Stimulated activated CD8-positive, alpha-beta memory T cell treated with anti-CD3 and anti-CD28 coated beads, Interleukin-7, amount 100 ng/mL, for 1 hour (primary cell): ENCODE measurements at places on chromosomes 16 and 17.

DNA sequence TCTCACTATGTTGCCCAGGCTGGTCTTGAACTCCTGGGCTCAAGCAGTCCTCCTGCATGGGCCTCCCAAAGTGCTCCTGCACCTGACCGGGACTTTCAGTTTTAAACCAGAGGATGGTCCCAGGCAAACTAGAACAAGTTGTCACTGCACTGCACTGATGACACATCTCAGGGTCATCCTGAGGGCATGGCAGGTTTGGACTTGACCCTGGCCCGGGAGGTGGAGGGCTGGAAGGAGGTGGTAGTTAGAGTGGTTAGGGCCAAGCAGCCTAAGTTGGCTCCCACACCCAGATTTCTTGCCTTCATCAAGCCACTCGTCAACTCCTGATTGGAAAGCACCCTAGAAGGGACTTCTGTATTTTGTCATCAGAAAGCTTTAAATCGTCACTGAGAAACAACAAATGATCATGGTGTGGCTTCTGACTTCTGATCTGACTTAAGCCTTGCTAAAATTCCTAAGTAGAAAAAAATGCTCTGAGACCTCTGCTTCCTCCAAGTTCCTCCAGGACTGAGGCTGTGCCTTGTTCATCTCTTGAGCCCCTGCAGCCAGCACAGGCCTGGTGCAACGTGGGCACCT, 43.5 kb downstream of the EMP2 start:
- no peak for DNase-seq

DNA sequence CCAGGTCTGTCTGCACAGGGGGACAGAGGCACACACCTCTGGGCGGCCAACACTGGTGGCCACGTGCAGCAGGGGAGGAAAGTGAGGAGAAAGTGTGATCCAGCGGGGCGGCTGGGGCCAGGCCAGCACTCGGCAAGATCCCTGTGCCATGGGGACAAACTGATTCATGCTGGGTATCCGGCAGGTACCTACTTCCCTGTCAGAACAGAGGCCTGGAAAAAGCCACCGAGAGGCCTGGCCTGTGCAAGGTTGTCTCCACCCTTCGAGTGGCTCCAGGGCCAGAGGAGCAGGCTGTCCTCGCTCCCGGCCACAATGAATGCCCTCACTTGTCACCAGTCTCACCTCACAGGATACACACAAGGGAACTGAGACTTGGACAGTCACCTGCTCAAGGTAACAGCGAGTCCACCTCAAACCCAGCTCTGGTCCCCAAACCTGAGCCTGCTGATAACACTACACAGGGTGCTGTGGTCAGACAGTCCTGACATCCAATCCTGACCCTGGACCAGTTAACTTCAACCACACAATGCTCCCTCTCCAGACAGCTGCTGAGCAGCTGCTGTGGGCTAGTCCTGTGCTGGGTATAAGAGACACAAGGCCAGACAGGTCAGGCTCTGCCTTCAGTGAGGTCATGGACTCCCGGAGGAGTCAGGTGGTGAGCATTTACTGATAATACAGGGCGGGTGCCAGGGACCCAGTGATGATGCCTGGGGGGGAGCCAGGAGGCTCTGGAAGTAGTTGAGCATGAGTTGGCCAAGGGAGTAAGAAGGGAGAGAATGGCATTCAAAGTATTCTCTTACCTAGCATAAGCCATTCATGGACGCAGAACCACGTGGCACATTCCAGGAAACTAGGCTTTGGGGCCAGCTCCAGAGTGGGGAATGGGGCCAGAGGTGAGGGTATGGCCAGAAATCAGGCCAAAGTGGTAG, 53.0 kb downstream of the VAC14 start:
- DNase-seq: no peak

- no peak for DNase-seq
These were observed 16.8 kb downstream of the PIRT start for GRCh38 chr17:10821054-10821453.

GRCh38 chr16:372302-372983, 2.1 kb upstream of the MRPL28 start:
- no peak for DNase-seq

- DNase-seq: no peak
These were observed 857 bp upstream of the STAT5A start for GRCh38 chr17:42287305-42287976.

DNA sequence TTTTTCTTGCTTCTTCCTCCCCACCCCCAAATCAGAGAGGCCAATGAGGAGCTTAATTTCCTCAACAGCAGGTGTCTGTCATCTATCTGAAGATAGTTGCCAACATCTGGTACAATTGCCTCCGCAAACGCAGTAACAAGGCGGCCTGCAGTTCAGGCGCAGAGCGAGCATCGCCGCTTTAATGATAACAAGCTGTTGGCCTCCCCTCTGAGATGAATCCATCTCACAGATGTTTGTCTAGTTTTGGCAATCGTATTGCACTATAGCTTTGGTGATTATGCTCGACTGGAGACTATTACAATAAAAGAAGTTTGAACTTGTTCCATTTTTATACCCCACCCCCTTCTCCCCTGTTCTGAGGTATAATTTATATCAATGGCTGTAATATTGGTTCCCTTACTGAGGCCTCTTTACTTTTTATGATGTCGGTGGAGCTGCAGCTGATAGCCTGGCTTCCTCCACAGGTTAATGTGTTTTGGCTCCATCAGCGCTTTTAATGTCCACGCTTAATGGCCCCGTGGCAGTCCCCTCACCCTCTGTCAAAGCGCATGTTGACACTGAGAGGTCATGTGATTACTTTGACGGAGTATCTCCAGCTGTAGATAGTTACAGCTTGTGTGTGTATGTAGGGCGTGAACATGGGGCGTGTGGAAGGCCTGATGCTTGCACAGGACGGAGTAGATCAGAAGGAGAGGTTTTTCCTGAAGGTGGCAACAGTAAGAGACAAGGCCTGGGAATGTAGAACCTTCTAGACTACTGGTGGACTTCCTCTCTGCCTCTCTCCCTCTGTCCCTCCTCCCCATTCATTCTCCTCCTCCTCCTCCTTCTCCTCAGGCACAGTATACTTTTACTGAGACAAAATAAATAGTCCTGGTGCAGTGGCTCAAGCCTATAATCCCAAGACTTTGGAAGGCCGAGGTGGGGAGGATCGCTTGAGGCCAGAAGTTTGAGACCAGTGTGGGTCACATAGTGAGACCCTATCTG, 164.7 kb downstream of the MSI2 start:
- no peak for DNase-seq

DNA sequence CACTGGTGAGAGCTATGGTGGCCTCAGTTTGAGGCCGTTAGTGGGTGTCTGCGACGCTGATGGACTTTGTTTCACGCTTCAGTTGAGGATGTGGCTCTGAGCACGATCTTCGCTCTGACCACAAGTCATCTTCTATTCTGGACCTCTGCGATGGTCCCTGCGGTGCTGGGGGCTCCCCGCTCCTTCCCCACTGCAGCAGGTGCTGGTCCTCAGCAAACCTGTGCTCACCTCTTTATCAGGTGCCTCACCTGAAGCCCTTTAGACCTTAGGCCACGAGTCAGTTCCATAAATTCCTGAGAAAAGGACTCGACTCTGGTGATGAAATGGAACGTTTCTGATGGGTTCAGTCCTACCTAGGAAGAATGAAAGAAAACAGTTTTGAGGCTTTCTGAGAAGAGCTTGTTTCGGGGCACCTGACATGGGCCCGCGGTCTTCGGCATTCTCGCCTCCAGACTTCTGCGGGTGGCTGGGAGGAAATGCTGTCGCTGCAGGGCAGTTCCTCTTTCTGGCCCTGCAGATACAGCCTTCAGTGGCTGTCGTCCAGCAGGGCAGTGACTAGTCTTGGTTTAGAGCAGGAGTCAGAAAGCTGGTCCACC, 4.7 kb downstream of the KCTD5 start:
- DNase-seq: no peak

DNA sequence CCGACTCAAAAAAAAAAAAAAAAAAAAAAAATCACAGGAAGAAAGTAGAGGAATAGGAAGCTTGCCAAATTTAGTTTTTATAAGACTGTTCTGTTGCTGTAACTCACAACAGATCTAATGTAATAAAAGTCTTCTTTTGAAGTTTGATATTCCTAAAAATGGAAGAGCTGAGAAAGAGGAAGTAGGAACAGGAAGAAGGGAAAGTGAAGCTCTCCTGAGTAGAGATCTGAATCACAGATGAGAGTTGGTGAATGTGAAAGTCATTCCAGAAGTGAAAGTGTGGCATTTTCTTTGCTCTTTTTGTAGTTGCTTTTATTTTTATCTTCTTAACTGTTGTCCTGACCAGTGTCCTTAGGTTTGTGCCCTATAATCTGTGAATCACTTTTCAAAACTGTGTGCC, 2.1 kb downstream of the NMT1 start:
- DNase-seq: no peak

DNA sequence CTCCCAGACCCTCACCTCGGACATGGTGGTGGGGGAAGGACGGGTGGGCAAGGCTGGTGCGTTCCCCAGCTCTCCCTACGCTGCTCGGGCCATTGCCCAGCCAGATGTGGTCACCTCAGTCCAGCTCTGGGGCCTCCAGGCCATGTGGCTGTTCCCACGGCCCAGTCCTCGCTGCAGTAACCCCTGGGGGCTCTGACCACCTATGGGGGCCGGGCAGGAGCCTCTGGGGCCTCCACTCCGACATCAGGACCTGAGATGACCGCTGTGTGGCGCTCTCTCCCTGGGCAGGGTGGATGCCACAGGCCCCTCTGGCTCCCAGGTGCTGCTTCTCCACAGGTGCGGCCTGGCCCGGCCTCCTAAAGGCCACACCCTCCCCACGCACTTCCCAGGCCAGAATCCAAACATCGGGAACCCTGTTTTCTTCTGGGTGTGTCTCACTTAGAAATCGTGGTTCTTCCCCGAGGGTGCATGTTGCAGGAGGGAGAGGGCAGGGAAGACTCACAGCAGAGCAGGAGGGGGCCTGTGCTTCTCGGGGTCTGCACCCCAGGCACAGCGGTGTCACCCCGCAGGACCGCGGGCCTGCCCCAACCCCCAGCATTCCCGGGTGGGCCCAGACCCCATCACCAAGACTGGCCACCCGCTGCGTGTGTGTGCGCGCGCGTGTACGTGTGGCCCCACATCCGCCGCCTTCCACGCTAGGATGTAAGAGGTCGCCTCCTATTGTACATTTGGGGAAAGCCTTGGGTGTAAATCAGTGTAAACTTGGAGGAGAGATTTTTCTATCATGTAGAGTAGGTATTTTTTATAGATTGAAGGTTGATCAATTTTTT, 5.9 kb upstream of the CAPN15 start:
- DNase-seq: no peak

- no peak for DNase-seq
These were observed 28.3 kb downstream of the XPO6 start for GRCh38 chr16:28183484-28183883.

GRCh38 chr17:2157675-2158395, 102.9 kb downstream of the HIC1 start:
- DNase-seq: no peak

- DNase-seq: no peak
These were observed 294.5 kb downstream of the FOXL1 start for GRCh38 chr16:86872833-86873232.

DNA sequence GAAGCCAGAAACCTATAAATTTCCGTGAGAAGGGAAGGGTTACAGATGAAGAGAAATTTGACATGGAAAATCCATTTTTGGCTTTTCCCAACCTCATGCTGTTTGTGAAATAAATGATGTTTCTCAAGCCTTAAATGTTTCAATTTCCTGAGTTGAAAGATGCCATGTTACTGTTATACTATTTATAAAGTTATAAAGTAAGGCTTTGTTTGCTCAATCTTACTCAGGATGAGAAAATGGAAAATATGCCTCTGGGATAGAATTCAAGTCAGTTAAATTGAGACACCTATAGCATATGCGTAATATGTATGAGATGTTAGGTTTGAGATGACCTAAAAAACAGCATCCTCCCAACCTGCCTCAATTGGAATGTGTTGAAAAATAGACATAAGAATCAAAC, 19.9 kb upstream of the FAM20A start:
- no peak for DNase-seq

DNA sequence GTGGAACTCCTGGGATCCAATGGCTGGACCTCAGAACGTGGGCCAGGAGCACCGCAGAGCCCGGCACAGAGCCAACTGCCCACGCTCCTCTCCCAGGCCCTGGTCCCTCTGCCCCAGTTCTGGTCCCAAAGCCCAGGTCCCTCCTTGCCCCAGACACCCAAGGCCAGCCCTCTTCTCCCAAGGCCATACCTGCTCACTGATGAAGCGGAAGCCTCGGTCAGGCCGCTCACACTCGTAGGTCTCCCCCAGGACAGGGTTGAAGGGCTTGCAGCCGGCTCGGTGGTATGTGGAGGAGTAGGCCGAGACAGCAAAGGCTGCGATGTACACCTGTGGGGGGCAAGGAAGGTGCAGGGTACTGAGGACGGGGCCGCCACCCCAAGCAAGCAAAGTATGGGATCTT, 8.5 kb downstream of the OSBPL7 start:
- DNase-seq: no peak
